Effector CD8-positive, alpha-beta T cell (primary cell): ENCODE measurements at places on chromosomes 3 and 15.
A peak's percentile ranks its signal among the peaks of the same experiment; 100 is the strongest.

DNA sequence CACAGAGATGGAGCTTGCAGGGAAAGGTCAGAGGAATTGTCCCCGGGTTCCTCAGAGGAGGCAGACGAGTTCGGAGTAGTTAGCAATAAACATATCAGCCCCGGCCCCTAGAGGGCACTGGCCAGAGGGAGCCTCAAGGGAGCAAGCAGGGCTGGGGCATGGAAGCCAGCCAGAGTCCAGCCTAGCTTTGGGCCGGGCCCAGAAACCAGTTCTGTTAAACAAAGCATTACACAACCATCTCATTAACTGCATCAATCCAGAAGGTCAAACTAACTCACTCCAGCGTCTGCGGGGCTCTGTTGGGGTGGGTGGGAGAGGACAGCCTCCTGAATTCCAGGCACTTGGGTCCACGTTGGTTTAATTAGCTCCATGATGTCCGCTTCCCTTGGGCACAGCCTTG lies 41.0 kb upstream of the IREB2 start:
- no peak for DNase-seq

- DNase-seq: no peak
Observed at GRCh38 chr15:50563756-50564155, 17.3 kb upstream of the USP50 start.

- DNase-seq: peak; percentile 24
Observed at GRCh38 chr15:70535071-70535954, 228.0 kb downstream of the UACA start.

DNA sequence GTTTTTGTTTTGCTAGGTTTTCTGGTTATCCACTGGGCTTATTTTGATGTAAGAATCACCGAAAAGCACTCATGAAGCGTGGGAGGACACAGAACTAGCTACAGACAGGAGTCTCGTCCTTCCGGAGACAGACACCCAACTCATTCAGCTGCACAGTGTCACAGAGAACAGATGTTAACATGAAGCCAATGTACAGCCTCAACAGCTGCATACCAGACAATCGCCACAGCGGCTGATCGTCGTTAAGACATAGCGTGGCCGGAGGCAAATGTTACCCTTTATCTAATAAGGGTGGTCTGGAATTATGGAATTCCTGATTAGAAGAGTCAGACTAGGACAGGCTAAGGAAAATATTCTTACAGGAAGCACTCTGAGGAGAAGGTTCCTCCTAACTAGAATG lies 1.1 kb upstream of the PYGO1 start:
- DNase-seq: no peak

- no peak for DNase-seq
Observed at GRCh38 chr3:174111776-174112175, 714.2 kb downstream of the NLGN1 start.
